ENCODE measurements at places on chromosomes 1 and 21.

DNA sequence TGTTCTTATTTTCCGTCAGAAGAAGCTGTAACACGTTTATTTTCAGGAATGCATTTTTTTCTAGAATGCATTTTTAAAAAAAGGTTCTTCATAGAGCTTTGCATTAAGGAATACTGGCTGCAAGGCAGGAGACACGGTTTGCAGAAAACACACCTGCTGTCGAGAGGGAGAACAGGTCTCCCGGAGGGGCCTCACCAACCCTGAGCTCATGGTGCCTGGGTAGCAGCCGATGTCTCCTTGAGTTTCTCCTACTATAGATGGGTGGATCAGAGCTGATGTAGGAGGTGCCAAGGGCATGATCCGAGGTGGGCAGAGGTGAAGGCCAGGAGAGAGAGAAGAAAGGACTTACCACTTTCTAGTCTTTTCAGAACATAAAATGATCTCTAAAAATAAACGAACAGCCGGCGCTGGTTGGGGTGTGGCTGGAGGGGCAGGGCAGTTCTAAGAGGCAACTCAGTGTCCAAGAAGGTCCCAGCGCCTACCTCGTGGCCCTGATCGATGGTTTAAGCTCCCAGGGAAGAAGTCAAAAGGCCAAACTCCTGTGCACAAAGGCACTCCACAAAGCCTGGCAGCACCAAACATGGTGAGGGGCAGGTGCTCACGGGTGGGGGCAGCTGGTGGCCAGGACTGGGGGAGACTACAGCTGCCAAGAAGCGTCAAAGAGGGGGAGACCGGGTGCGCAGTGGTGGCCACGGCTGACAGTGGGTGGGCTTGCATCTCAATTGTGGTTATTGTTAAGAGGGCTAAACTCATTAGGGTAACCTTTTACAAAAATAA, 12.2 kb downstream of the MORN1 start:
- no peak overlapping the region for H3K27ac ChIP-seq
- no peaks in the 10 kb centered on the region for H3K36me3 ChIP-seq
- no peak overlapping the region for H3K4me3 ChIP-seq
- H3K27me3 ChIP-seq: peaks cover 98% of the 10 kb centered on the region

GRCh38 chr1:69328186-69328585, 239.5 kb upstream of the LRRC7 start:
- H3K4me3 ChIP-seq: no peak overlapping the region
- H3K27me3 ChIP-seq: no peaks in the 10 kb centered on the region
- DNase-seq: no peak
- no peak overlapping the region for H3K27ac ChIP-seq
- no peaks in the 10 kb centered on the region for H3K36me3 ChIP-seq

GRCh38 chr1:219463636-219464035, 149.3 kb downstream of the ZC3H11B start:
- no peak overlapping the region for H3K27ac ChIP-seq
- H3K36me3 ChIP-seq: no peaks in the 10 kb centered on the region
- no peak overlapping the region for H3K4me3 ChIP-seq
- H3K4me1 ChIP-seq: peaks cover 11% of the 10 kb centered on the region

DNA sequence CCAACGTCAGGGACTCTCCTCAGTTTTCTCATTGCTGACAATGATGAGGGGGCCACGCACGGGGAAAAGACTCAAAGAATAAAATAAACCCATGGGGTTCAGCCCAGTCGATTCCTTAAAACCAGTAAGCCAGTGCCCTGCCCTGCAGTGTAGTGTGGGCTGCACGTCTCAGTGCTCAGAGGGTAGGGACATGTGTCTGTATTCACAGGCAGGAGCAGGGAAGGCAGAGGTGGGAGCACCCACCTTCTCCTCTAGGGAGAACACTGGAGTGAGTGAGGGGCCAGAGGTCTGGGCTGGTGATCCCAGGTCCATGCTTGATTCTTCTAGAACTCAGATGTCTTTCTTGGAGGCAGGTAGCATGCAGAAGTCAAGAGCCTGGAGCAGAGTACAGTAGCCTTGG, 303.6 kb downstream of the MATN1 start:
- H3K4me1 ChIP-seq: no peaks in the 10 kb centered on the region
- no peak overlapping the region for H3K27ac ChIP-seq
- H3K27me3 ChIP-seq: peaks cover 93% of the 10 kb centered on the region

DNA sequence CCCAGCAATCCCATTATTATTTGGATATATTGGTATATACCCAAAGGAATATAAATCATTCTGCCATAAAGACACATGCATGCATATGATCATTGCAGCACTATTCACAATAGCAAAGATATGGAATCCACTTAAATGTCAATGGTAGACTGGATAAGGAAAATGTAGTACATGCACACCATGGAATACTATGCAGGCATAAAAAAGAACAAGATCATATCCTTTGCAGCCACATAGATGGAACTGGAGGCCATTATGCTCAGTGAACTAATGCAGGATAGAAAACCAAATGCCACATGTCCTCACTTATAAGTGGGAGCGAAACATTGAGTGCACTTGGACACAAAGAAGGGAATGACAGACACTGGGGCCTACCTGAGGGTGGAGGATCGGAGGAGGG, 24.6 kb downstream of the KAZN start:
- no peak overlapping the region for H3K4me3 ChIP-seq
- no peaks in the 10 kb centered on the region for H3K27me3 ChIP-seq
- DNase-seq: no peak
- H3K4me1 ChIP-seq: no peaks in the 10 kb centered on the region

DNA sequence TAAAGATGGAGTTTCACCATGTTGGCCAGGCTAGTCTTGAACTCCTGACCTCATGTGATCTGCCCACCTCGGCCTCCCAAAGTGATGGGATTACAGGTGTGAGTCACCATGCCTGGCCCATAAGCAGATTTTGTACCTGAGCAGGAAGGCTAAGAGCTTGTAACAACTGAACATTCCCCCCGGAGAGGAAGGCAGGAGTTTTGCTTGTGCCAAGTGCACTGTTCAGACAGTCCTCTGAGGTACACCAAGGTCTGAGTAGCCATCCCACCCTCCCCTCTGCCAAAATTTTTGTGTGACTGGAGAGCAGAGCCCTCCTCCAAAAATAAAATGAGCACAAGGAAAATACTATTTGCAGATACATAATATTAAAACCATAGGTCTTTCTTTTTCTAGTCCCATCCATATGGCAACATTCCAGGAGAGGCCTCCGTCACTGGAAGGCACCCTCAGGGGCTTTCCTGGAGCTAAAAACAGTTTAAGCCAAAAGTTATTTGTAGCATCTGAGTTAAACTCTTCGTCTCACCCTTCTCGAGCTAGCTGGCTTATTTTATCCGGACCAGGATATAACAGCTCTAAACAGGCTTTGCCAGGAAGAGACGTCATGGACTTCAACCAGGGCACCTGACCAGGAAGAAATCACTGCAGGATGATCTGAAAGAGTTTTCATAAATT, 27.2 kb downstream of the CAPN2 start:
- DNase-seq: no peak
- H3K27me3 ChIP-seq: no peaks in the 10 kb centered on the region
- H3K4me1 ChIP-seq: peaks cover 4% of the 10 kb centered on the region

DNA sequence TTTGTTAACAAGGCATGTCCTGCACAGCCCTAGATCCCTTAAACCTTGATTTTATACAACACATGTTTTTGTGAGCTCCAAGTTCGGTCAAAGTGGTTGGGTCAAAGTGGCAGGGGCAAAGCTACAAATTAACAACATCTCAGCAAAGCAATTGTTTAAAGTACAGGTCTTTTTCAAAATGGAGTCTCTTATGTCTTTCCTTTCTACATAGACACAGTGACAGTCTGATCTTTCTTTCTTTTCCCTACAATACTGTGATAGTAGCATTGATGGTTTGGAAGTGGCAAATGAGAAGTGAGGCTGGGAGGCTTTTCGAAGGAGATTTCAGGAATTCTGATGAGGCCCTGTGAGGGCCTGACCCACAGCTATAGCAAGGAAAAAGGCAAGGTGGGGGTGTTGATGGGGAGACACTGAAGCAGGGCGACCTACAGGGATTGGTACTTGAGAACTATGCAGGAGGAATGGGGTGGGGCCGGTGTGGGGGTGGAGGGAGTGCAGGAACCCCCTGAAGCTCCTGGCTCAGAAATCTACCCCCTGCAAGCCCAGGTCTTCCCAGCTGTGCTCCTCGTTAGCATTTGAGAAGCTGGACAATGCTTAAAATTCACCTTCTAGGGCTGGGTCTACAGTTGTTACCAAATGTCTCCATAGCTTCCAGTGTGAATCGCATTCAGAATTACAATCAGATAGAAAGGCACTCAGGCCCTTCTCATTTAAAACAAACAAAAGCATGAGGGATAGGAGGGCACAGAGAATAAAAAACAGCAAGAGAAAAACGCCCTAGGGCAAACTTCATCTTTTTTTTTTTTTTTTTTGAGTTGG, 102.6 kb upstream of the PPM1J start:
- no peak overlapping the region for H3K4me3 ChIP-seq
- no peaks in the 10 kb centered on the region for H3K36me3 ChIP-seq
- H3K27ac ChIP-seq: no peak overlapping the region

DNA sequence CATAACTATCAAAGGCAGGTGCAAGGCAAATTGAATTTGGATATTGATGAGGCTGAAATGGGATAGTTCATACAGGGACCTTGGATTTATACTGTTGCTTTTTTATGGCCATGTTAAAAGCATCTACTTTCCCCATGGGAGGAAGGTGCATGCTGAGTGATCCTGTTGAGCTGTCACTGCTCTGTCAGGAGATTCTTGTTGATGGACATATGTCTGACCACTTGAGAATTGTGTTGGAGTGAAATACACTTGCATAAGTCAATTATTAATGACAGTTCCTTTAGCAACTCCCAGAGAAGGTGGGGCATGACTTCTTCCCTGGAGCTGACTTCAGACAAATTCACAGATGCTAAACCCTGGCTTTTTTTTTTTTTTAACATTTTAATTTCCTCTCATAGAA, 58.4 kb upstream of the DYNLT5 start:
- no peak overlapping the region for H3K27ac ChIP-seq
- no peak for DNase-seq
- no peaks in the 10 kb centered on the region for H3K4me1 ChIP-seq
- H3K4me3 ChIP-seq: no peak overlapping the region

DNA sequence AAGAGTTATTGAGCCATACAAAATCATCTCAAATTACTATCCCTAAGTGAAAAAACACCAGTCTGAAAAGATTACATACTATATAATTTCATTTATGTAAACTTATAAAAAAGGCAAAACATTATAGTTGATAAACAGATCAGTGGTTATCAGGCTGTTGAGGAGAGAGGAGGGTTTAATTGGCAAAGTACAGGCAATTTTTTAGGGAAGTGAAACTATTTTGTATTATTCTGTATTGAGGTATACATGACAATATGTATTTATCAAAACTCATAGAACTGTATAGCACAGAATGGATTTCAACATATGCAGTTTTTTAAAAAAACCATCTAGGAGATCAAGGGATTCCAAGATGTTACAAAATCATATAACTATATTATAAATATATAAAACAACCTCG, 403.7 kb downstream of the LTN1 start:
- no peak overlapping the region for H3K27ac ChIP-seq
- no peaks in the 10 kb centered on the region for H3K27me3 ChIP-seq
- H3K4me1 ChIP-seq: no peaks in the 10 kb centered on the region
- no peak overlapping the region for H3K4me3 ChIP-seq
- no peaks in the 10 kb centered on the region for H3K36me3 ChIP-seq

GRCh38 chr1:29642519-29642918, 406.2 kb downstream of the PTPRU start:
- H3K4me3 ChIP-seq: no peak overlapping the region
- DNase-seq: no peak
- H3K36me3 ChIP-seq: no peaks in the 10 kb centered on the region
- peaks cover 97% of the 10 kb centered on the region for H3K27me3 ChIP-seq
- H3K27ac ChIP-seq: no peak overlapping the region

GRCh38 chr1:46171351-46171750, 3.5 kb upstream of the TSPAN1 start:
- DNase-seq: no peak
- no peak overlapping the region for H3K4me3 ChIP-seq
- H3K4me1 ChIP-seq: no peaks in the 10 kb centered on the region
- no peaks in the 10 kb centered on the region for H3K27me3 ChIP-seq
